ENCODE measurements at places on chromosomes 11 and 22.

DNA sequence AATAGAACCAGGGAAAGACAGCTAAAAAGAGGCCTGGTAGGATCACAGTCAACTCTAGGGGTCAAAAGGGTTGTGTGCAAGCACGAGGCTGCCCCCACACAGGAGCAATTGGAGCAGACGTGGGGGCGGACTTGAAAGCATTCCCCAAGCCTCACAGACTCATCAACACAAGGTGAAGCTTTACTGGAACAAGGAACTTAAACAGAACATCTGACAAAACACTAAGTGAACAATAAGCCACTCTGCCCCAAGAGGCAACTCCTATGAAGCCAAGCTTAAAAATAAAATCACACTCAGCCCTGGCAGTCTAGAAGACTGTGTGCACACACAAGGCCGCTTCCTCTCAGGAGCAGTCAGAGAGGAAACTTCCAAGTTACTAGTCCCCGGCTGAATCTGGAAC, 32.2 kb upstream of the TEAD1 start:
- H3K36me3 ChIP-seq, result no peaks in the 10 kb centered on the region
- no peak overlapping the region for H3K27ac ChIP-seq
- no peak overlapping the region for H3K4me3 ChIP-seq
- DNase-seq, result peak; percentile 52
- H3K27me3 ChIP-seq, result no peaks in the 10 kb centered on the region
- H3K4me1 ChIP-seq, result peaks cover 2% of the 10 kb centered on the region

DNA sequence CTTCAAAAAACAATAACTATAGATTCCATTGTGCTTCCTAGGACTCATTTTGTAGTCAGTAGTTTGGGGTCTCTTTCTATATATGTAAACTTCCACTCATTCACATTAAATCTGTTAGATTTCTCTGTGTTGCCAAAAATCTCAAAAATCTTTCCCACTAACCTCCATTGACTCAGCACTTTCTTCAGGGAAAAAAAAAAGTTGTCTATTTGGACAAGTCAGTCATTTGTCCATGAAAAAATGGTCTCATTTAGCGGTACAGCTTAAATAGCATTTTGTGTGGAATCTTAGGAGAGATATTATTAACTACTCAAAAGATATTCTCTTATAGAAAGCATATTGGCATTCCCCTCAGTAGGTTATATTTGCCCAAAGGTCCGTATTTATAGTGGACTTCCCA, 81.9 kb downstream of the PPP2R1B start:
- H3K27me3 ChIP-seq, result no peaks in the 10 kb centered on the region
- no peaks in the 10 kb centered on the region for H3K36me3 ChIP-seq
- DNase-seq, result no peak
- peaks cover 1% of the 10 kb centered on the region for H3K4me1 ChIP-seq
- no peak overlapping the region for H3K27ac ChIP-seq

DNA sequence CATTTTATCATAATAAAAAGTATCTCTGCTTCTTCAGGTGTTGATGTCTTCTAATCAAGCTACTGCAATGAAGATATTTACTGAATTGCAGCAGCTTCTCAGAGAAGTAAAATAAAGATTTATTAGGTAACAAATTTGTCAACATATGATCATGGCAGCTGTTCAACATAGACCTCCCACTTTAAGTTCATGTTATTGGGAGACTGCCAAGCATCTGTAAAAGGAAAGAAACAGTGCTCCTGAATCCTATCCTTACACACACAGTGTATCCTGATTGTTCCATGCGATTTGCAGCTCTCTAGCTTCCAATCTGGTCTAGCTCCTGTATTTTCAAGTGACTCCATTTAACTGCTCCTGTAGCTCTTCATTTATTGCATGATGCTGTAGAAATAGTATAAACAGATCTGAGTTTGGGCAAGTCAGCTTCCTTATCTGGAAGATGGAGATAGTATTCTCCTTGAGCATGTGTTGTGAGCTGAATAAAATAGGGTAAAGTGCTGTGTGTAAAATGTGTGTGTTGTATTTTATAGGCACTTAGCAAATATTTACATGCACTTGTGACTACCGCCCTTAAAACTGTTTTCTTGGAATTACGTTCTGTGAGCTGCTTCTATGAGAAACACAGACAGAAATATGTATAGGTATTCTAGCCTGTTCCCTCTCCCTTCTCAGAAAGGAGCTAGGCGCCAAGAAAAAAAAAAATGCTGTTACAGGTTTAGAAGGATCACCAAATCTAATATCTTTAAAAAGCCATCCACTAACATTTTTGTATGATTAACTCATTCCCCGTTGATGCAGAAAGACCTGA, 290.6 kb downstream of the JRKL start:
- no peaks in the 10 kb centered on the region for H3K27me3 ChIP-seq
- no peaks in the 10 kb centered on the region for H3K4me1 ChIP-seq

DNA sequence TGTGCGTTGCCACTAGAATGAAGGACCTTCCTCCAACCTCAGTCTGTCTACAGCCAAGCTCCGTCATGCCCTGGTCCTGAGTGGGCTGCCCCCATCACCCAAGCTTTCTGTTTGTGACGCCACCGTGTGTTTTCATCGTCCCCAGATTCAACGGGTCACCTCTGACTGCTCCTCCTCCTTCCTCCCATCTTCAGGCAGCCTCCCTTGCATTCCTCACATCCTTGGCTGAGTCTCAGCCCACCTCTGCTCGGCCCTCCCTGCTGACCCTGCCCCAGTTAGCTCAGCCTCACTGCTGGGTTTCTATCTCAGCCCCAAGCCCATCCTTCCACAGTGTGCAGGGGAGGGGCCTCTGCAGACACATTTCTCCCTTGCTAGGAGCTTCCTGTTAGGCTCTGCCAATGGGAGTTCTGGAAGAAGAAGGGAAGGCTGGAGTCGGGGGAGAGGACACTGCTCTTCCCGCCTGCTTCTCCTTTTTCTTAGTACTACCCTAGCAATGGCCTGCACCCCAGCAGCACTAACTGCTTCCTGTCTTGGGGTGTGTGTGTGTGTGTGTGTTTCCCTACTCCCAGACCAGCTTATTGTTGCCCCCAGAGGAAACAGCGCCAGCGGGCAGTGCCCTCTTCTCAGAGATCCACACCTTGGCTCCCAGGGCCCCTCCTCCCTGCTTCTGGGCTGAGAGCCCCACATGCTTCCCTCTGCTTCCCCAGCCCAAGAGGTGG, 5.2 kb downstream of the IFT27 start:
- no peak overlapping the region for H3K27ac ChIP-seq
- no peaks in the 10 kb centered on the region for H3K27me3 ChIP-seq
- no peak overlapping the region for H3K4me3 ChIP-seq
- H3K4me1 ChIP-seq, result peaks cover 4% of the 10 kb centered on the region

- H3K36me3 ChIP-seq, result peaks cover 45% of the 10 kb centered on the region
- H3K4me1 ChIP-seq, result peaks cover 11% of the 10 kb centered on the region
- H3K27me3 ChIP-seq, result no peaks in the 10 kb centered on the region
- no peak overlapping the region for H3K27ac ChIP-seq
- no peak for DNase-seq
These were observed 12.9 kb downstream of the SERPINH1 start for GRCh38 chr11:75574698-75575602.

DNA sequence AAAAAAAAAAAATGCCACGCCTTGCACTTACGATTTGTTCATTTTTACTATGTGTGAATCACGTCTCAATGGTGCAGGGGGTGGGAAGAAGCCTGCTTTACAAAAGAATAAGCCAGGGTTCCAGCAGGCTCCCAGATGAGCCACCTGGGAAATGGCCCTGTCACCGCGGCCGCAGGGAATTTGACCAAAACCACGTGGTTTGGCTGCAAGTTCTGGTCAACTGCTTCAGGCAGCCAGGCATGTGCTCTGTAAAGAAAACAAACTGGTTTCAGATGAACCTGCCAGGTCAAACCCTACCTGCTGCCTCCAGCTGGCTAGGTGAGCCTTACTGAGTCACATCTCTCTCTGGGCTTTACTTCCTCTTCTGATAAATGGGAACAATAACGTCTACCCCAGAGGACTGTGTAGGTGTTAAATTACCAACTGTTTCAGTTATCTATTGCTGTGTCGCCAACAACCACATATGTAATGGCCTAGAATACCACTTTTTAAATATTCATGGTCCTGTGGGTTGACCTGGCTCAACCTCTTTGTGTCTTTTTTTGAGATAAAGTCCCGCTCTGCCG, 30.5 kb upstream of the GCAT start:
- no peak overlapping the region for H3K4me3 ChIP-seq
- DNase-seq, result peak; percentile 77
- H3K4me1 ChIP-seq, result peaks cover 13% of the 10 kb centered on the region
- no peaks in the 10 kb centered on the region for H3K27me3 ChIP-seq
- peaks cover 34% of the 10 kb centered on the region for H3K36me3 ChIP-seq

DNA sequence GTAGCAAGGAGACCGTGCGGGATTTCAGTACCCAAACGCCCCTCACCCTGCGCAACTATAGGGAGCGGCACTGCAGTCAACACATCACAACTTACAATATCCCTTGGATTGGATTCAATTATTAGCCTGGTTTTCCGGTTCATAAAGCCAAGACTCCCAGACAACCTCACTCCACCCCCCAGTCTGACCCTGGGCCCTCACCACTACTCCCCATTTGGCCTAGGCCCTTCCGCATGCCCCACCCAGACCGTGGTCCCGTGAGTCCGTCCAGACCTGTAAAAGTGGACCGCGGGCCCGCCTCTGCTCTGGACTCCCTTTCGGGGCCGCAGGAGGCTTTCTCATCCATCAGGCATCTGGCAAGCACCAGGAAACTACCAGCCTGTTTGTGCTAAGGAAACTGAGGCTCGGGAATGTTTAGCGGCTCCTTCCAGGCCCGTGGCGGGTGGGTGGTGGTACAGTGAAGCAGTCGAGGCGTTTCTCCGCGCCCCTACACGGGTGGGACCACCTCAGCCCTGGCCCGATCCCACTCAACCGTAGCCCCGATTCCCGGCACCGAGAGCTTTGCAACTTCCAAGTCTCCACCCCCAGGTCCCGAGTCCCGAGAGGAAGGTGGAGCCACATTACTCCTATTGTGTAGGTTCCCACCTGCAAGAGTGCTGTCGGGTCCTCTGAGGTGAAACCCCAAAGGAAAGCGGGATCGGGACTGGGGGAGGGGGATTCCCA, 679 bp upstream of the DPP3 start:
- H3K4me3 ChIP-seq, result peak overlapping the region; percentile 73
- H3K27ac ChIP-seq, result peak overlapping the region; percentile 96
- peaks cover 31% of the 10 kb centered on the region for H3K36me3 ChIP-seq

DNA sequence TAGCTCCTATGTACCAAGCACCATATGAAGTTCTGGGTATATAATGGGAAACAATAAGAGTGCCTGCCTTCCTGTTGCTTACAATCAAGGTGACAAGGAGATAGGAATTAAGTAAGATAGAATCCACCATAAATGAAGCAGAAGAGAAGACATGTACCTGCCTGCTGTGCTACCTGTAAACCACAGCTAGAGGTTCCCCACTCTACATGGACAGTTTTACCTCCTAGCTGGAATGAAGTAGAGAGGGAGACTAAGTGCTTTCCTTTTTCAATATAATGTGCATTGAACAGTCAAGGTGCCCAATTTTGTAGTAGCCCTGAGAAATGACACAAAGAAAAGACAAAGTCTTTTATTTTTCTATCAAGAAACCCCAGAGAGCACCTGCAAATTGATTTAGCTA, 984.6 kb downstream of the DLG2 start:
- no peak overlapping the region for H3K4me3 ChIP-seq
- no peaks in the 10 kb centered on the region for H3K36me3 ChIP-seq
- no peaks in the 10 kb centered on the region for H3K27me3 ChIP-seq
- no peak for DNase-seq
- no peak overlapping the region for H3K27ac ChIP-seq
- H3K4me1 ChIP-seq, result no peaks in the 10 kb centered on the region

DNA sequence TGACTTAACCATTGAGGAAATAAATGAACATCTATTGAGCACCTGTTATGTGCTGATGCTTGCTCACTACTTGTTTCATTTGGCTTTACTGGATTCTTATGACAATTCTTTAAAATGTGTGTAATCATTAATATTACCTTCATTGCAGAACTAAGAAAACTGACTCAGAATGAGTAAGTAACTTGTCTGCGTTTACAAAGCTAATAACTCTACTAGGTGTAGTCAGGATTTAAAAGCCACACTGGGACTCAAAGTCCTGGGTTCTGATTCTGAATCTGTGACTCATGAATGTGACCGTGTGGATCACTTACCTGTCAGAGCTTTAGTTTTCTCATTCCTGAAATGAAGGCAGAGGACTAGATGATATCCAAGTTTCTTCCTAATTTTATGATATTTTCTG, 23.4 kb upstream of the KIRREL3 start:
- H3K27me3 ChIP-seq, result peaks cover 20% of the 10 kb centered on the region
- peaks cover 2% of the 10 kb centered on the region for H3K4me1 ChIP-seq
- DNase-seq, result no peak
- no peaks in the 10 kb centered on the region for H3K36me3 ChIP-seq
- no peak overlapping the region for H3K27ac ChIP-seq

DNA sequence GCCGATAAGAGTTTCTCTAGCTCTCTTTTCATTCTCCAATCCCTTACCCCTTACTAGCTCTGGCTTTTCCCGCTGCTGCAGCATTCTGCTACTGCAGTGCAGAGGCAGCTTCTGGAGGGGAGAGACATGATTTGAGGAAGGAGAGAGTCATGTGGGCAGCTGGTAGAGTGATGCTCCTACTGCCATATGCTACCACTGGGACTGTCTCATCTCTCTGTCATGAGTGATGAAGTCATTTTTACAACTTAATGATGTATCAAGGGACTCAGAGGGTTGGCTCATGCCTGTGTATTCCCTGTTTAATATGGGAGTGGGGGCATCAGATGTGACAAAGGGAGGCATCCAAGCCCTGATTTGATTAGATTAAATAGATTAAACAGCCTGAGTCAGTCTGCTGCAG, 11.3 kb downstream of the SLC17A6 start:
- H3K4me3 ChIP-seq, result no peak overlapping the region
- H3K27me3 ChIP-seq, result peaks cover 20% of the 10 kb centered on the region

DNA sequence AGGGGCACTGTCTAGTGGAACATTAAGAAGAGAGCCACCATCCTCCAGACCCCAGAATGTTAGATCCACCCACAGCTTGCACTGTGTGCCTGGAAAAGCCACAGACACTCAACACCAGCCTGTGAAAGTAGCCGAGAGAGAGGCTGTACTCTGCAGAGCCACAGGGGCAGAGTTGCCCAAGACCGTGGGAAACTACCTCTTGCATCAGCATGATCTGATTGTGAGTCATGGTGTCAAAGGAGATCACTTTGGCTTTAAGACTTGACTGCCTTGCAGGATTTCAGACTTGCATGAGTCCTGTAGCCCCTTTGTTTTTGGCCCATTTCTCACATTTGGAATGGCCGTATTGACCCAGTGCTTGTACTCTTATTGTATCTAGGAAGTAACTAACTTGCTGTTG, 115.9 kb upstream of the CCDC179 start:
- H3K4me3 ChIP-seq, result no peak overlapping the region
- no peak overlapping the region for H3K27ac ChIP-seq
- H3K4me1 ChIP-seq, result no peaks in the 10 kb centered on the region
- DNase-seq, result peak; percentile 94

DNA sequence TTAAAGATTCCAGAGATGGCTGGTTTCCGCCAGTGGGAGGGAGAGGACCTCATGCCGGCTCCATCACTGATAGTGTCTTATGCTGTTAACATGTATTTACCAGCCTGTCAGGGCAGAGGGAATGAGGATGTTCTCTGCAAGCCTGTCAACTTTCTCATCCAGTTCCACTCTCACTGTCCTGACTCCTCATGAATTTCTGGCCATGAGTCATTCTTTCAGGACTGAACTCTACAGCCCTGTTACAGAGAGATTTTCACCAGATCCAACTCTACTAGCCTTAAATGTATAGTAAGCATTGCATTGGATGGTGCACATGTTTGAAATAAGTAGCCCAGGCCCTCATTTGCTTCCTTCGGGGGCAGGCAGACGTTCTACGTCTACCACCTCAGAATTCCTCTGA, 387.7 kb downstream of the TMEM135 start:
- peak overlapping the region; percentile 50 for H3K27ac ChIP-seq
- H3K4me3 ChIP-seq, result no peak overlapping the region
- H3K27me3 ChIP-seq, result no peaks in the 10 kb centered on the region
- no peaks in the 10 kb centered on the region for H3K36me3 ChIP-seq

GRCh38 chr22:20426259-20426615, 11.4 kb downstream of the SCARF2 start:
- no peaks in the 10 kb centered on the region for H3K27me3 ChIP-seq
- H3K27ac ChIP-seq, result no peak overlapping the region
- peak overlapping the region; percentile 4 for H3K4me3 ChIP-seq
- DNase-seq, result no peak
- peaks cover 22% of the 10 kb centered on the region for H3K36me3 ChIP-seq
